ENCODE measurements at places on chromosomes 4 and X. TPM values are rescaled to one million over a fixed set of nuclear protein-coding genes. Genes with fewer than 3 reads are reported as not detected.

Gene RAB39B
- total RNA-seq: under 0.01 TPM

Gene CXCL9
- not detected for total RNA-seq

Gene SCFD2
- 19.5 TPM for total RNA-seq

Gene NKX6-1
- not detected for total RNA-seq

Gene NRK
- 0.28 TPM for total RNA-seq

Gene TMEM154
- 3.9 TPM for total RNA-seq

Gene SHOX
- total RNA-seq: not detected

Gene FHDC1
- under 0.01 TPM for total RNA-seq

Gene TRPC3
- under 0.01 TPM for total RNA-seq

Gene HAUS7
- total RNA-seq: 18.8 TPM

Gene NKX3-2
- total RNA-seq: not detected

Gene CXorf49
- total RNA-seq: not detected

Gene EIF1AX
- total RNA-seq: 33.2 TPM
